Fibroblast of skin of abdomen (primary cell): ENCODE measurements at places on chromosomes 12 and 14.

DNA sequence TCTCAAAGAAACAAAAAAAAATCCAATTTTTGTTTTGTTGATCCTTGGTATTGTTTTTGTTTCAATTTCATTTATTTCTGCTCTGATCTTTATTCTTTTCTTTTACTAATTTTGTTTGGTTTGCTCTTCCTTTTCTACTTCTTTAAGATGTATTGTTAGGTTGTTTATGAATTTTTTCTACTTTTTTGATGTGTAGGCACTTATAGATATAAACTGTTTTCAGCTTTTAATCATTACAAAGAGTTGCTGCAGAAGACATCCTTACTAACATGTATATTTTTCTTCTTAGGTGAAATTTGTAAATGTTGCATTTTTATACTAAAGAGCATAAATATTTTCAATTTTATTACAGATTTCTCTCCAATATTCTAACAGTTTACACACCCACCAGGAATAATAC, 69.8 kb downstream of the KNTC1 start:
- DNase-seq = no peak

DNA sequence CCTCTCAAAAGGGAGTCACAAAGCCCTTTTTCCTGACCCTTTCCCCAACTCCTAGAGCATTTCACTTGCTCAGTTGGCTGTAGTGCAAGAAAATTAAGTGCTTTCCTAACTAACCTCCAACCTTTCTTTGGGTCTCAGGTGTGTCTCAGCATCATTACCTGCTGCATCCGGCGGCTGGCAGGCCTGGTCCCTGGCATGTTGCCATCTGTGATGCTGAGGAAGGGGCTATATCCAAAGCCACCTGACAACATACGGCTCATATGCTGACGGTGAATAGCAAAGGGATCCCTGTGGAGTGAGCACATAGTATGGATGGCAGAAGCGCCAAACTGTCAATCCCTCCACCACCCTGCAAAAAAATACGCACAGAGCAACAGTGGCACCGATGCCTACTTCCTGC, 1.2 kb downstream of the MLF2 start:
- no peak for DNase-seq

DNA sequence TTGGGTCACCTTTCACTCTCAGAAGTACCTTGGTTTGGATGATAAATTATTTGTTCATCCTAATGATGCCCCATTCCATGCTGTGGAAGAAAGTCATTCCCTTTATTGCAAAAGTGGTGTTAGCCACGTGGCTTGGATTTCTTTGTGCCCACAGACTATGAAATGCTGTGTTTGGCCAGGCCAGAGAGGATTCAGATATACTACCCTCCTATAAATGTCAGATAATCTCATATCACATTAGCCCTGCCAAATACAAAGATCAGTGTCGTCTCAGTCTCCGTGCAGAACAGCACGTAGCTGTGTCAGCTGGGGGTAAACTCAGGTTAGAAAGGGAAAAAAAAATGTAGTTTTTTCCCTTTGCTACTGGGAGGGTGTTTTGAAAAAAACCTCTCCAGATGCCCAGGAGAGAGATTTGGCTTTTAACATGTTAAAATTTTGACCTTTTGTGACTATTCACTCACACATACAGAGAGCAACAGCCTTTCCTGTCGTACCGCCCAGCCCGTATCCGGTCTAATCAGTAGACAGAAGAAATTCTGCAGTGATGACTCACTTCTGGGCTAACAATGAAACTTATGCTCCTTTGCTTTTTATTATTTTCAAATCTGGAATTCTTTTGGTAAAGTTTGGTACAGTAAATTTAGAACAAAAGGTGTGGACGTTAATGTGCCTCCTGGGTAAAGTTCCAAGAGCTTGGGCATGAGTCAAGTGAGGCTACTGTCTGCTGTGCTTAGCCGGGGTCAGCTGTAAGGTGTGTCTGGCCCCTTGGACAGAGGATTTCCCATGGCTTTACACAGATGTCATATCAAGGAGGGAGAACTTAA, 8.5 kb upstream of the PTPRB start:
- peak; percentile 94 for DNase-seq

- DNase-seq = peak; percentile 37
Observed at GRCh38 chr12:14454098-14454907, 88.8 kb downstream of the ATF7IP start.

DNA sequence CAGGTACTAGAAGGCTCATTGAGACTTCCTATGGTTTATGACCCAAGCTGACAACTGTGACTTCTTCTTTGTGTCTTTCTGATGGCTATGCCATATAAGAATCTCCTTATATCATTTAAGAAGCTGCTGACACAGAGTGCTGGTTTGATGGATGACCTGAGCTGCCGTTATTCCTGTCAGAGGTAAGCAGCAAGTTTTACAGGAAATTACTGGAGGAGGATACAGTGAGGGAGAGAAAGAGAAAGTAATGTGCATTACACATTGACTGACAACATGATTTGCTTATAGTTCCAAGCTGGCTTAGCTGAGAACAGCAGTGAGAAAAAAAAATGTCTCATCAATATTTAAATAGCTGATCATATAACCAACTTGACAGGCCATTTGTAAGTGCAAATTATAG, 981.4 kb downstream of the FSCB start:
- no peak for DNase-seq

DNA sequence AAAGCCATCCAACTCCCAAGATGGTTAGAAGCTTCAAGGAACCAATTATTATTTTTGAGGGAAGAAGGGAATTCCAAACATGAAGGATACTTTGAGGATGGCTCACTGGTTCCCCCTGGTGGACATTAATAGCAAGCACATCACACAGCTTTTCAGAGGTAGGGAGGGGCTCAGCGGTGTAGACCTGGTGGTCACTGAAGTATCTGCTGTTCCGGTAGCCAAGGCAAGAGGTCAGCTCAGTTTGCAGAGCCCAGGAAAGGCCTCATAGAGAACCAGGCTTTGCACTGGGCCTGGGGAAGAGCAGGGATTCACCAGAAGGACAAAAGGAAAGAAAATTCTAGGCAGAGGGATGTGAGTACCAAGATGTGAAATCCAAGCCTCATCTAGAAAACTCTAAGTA, 118.7 kb downstream of the KSR2 start:
- DNase-seq = peak; percentile 56

DNA sequence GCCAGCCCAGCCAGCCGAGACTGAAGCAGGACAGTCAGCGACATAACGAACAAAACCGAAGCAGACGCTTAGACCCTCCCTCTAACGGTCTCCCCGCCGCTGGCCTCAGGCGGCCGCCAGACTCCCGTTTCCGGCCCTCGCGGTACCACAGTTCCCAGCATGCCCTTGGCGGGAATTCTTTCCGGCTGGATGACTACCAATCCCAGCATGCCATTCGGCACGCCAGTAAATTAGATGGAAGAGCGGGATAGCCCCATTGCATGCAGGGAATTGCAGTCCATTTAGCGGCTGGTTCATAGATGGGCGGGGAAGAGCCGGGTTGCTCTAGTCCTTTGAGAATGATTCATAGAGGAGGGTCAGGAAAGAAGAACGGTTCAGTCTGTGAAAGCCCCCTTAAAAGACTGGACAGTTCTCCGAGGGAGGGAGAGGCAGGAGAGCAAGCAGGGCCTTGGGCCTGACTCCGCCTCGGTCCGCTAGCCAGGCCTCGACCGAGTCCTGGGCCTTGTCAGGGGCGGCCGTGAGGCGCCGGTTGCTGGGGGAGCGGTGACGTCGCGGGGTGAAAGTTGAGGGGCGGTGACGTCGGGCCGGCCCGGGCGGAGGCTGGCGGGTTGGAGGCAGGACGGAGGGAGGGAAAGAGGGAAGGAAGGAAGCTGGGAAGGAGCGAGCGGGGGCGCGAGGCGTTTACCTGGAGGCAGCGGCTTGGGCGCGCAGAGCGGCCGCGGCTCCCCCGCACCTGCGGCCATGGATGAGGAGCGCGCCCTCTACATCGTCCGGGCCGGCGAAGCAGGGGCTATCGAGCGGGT, at the start of gene RIC8B:
TSS of gene RIC8B (plus strand) at position 678 of the 803 bp plus-strand sequence. CDS start at position 742, 64 bp downstream.
- peak; percentile 99 for DNase-seq

DNA sequence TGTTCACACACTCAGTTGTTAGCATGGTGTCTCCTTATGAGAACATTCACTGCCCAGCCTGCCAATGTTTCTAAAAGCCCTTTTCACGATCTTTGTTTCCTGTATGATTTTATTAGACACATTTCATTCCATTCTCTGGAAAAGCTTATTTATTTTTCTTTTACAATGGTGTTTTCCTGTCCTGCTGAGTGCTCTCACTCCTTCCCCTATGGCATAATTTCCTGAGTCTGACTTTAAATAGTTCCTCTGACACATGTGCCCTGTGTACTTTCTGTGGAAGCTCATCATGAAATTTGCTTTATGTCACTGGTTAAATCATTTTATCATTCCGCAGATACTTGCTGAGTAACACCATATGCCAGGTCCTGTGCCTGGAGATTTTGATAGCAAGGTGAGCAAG, 612.0 kb downstream of the FLRT2 start:
- no peak for DNase-seq

DNA sequence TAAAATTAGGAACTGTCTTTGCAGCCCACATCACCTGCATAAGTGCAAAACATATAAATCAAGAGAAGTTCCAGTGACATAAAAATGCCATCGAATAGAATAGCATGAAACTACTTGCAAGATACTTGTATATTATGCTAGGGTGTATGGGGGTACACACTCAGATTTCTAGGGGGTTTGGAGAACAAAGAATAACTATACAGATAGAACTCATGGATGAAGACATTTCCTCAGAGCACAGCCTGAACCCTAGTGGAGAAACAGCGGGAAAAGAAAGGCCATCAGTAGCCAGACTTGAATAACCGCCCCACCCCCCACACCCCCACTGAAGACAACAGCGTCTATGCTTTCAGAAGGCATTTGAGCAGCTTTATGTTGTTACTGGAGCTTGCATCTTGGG, 425.8 kb downstream of the NPAS3 start:
- peak; percentile 9 for DNase-seq

GRCh38 chr12:51465491-51465890, 40.9 kb downstream of the SLC4A8 start:
- DNase-seq = no peak

- no peak for DNase-seq
Observed at GRCh38 chr14:104268725-104269436, 130.5 kb downstream of the KIF26A start.

DNA sequence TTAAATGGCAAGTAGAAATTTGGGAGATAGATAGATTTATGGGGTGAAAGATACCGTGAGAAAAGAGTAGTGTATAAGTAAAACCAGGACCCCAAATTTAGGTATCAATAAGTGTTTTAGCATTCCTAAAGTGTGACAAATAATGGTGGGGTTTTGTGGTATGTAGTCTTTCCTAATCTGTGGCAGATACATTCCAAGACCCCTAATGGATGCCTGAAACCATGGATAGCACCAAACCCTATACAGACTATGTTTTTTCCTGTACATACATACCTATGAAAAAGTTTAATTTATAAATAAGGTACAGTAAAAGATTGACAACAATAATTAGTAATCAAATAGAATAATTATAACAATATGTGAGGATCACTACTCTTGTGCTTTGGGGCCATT, 14.4 kb upstream of the TCP11L2 start:
- DNase-seq = peak; percentile 72

- DNase-seq = no peak
Observed at GRCh38 chr14:104974146-104974541, 4.0 kb downstream of the AHNAK2 start.

DNA sequence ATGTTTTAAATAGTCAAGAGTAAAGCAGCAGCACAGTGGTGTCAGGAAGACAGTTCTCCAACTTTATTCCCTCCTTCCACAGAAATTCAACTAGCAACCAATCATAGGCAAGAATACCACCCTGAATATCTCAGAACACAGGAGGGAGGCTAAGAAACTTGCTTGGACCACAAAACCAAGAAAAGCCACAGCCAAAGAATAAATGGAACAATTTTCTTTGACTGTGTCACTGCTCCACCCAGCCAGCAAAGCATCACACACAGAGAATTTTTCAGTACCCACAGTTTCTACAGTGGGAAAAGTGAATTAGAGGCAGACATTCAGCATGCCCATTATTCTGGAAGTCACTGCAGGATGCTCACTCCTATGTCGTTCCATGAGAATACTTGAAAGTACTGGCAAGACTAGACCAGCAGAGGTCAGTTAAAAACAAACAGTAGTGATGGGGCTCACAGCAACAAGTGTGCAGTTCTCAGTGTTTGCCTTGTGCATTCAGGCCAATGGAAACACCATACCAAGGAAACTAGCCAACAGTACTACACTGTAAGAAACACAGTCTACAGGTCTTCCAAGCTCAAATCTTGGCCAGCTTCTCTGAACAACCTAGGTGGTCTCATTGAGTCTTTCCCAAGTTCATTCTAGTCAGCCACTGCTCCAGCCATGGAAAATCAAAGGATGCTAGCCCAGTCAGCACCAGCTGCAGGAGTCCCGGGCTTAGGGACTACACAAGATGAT, 56.8 kb upstream of the FOXG1 start:
- no peak for DNase-seq

- no peak for DNase-seq
Observed at GRCh38 chr12:132739600-132740312, 21.9 kb downstream of the ANKLE2 start.

- DNase-seq = no peak
Observed at GRCh38 chr14:38329246-38329645, 73.4 kb upstream of the CLEC14A start.

DNA sequence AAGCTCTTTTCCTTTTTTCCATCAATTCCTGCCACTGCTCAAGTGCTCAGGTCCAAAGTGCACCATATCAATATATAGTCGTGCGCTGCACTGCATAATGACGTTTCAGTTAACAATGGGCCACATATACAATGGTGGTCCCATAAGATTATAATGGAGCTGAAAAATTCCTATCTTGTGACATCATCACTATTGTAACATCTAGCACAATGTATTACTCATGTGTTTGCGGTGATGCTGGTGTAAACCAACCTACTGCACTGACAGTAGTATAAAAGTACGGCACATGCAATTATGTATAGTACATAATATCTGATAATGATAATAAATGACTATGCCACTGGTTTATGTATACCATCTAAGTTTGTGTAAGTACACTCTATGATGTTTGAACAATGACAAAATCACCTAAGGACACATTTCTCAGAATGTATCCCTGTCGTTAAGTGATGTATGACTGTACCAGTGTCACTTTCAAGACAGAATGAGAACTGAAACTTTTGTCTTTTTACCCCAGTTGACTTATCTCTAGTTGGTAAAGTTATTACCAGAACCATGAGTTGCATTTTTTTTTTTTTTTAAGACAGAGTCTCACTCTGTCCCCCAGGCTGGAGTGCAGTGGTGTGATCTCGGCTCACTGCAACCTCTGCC, 53.7 kb upstream of the INSM2 start:
- DNase-seq = no peak

DNA sequence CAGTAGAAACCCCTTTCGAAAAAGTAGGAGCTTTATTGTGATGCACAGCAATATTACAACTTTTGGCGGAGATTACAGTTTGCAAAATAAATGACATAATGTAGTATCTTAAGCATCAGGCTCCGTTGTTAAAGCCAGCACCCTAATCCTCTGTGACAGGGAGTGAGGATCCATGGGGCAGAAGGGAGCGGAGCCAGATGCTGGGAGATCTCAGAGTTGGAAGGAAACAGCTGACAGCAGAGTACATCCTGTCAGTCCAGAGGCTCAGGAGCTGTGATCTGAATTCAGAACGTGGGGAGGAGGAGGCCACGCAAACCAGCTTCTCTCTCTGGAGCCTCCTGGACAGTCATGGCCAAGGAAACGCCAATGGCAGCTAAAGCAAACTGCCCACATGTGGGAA, 55.7 kb downstream of the TMTC1 start:
- DNase-seq = no peak

GRCh38 chr12:105705765-105706164, 375.3 kb downstream of the C12orf75 start:
- peak; percentile 68 for DNase-seq

GRCh38 chr12:3827301-3828000, 45.7 kb downstream of the PARP11 start:
- no peak for DNase-seq
